T-helper 17 cell (primary cell): ENCODE measurements at places on chromosomes 1 and 21. TPM values are rescaled to one million over a fixed set of nuclear protein-coding genes. Genes with fewer than 3 reads are reported as not detected.

DNA sequence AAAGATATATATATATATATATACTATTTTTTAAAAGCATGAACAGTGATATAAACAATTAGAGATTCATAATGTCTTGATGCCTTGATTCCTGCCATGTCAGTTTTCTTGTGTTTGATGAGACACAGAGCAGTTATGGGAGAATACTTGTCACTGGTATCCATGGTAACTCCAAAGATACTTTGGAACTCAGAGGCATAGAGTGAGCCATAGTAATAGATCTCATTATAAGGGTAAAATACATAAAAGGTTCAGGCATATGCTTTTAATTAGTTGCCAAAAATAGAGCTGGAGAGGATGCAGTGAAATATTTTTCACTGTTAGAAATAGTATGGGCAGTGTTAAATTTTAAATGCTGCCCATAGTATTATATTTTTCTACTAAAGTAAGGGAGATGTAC is 134.1 kb downstream of the SYT14 start:
- DNase-seq = no peak

GRCh38 chr1:94803517-94804441 is 16.4 kb upstream of the SLC44A3 start:
- no peak for DNase-seq

GRCh38 chr21:32131960-32132359 is 146.9 kb downstream of the MIS18A start:
- no peak for DNase-seq

GRCh38 chr1:5981009-5981380 is 11.2 kb downstream of the NPHP4 start:
- no peak for DNase-seq

GRCh38 chr1:173554541-173555250 is 48.2 kb downstream of the SLC9C2 start:
- DNase-seq = no peak

DNA sequence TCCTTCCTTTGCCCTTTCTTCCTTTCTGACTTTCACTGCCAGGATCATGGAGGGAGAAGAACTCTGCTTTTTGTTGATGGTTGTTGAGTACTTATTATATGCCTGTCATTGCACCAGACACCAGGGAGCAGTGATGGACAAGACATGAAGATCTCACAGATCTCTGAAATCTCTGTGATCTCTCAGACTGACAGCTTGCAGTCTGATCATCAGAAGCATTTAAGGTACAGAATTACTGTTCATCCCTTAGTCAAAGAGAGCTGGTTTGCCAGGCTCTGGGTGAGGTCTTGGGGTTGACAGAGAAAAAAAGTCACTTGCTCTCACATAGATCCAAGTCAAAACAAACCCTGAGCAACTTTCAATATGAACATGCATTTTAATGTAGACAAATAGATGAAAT is 299.5 kb upstream of the FMN2 start:
- no peak for DNase-seq

DNA sequence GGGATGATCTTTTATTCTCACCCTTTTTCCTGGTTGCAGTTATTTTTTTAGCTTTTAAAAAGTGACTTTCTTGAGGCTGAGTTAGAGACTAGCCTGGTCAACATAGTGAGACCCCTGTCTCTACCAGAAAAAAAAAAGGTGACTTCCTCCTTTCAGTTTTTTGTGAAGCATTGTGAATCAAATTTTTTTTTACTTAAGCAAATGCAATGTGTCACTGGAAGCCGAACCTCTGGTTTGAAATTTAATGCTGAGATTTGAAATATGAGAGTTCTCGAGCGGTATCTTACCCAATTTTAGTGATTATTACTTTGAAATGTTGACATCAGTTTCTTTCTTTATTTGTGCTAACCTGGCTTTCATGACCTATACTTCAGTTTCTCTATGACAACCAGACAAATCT is 3.6 kb downstream of the CAP1 start:
- no peak for DNase-seq

DNA sequence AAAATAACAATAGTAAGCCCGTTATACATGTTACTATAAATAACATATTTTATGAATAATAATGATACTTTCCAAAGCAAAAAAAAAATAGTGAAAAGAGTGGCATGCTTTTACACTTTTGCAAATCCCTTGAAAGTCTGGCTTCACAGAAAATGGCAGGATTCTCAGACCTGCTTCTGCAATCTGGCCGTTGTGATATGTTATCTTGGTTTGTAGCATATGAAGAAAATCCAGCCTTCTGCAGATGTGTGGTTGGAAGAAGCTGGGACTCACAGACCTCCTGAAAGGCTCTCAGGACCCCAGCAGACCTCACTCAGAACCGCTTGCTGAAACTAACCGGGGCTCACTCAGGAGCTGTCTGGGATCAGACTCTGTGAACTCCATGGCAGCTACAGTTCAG is 256.0 kb upstream of the TMEM51 start:
- DNase-seq = no peak

DNA sequence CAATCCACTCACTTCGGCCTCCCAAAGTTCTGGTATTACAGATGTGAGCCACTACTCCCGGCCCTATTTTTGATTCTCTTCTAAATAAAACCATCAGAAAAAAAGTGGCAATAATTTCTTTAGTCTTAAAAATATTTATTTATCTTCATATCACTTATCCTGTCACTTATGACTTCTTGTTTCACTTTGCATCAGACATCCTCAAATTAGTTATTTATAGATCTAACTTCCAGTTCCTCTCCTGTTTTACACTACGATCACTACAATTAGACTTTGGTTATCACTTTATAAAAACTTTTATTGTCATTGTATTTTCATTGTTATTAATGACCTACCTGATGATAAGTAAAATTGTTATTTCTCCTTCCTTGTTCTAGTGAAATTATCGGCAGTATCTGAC is 783.4 kb upstream of the BRINP3 start:
- no peak for DNase-seq

HSD3B2 gene
- not detected for total RNA-seq

FAM43B gene
- total RNA-seq = not detected
